ENCODE measurements at places on chromosomes 2 and 18.
A peak's percentile ranks its signal among the peaks of the same experiment; 100 is the strongest.

DNA sequence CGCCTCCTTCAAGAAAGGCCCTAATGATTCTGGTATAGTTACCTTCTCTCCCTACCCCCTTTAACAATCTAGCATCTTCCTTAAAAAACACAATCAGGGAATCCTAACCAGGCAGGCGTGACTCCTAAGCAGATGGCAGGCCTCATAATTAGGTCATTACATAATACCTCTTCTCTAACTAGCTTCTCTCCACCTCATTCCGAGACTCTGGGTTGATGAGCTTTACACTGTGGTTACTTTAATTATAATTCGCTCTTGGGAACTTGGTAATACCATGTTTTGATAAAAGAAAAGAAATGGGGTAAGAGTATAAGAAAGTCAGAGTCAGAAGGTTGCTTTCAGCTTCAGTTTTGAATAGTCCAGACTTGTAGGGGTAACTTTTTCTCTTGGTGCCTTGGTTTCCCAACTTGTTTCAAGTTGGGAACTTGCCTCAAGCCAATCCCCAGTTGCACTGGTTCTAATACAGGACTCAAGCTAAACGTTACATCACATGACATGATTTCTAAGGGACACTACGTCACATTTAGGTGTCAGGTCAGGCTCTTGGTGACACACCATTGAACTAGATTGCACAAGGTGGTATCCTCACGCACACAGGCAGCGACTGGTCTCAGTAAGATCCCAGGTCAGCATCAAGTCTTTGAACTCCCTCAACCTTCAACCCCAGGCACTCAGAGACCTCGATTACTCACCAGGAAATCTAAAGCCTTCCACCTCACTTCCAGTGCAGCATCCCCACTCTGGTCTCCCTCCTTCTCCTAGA, 59.2 kb downstream of the AAK1 start:
- no peak for DNase-seq

DNA sequence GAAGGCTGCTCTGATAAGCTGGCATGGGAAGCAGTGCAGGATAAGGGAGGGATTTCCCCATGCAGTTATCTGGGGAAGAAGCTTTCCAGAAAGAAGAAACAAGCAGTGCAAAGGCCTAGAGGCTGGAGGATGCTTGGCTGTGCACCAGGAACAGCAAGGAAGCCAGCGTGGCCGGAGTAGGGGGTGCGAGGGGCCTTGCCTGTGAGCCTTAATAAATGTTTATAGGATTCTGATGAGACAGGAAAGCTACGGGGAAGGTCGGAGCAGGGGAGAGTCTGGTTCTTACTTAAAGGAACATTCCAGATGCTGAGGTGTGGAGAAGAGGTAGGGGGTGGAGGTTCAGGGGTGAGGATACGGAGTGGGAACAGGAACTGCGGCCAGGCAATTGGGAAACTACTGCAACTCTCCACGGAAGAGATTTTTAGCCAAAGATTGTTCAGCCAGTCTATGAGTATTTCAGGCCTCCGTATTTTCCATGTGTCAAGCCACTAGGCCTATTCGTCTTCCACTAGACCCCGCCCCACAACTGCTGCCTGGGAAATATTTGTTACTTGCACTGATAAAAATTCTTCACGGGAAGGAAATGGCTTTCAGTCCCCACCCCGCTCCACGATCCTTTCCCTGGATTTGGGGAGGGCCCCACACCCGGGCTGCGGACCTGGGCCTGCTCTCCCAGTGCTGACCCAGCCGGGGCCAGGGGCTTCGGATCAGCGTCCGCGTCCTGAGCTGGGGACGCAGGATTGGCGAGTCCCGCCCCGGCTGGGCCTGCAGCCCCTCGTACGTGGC, 516 bp downstream of the EIF2AK2 start:
- peak; percentile 78 for DNase-seq

GRCh38 chr2:70927641-70928040, 8.1 kb upstream of the ATP6V1B1 start:
- DNase-seq = no peak

DNA sequence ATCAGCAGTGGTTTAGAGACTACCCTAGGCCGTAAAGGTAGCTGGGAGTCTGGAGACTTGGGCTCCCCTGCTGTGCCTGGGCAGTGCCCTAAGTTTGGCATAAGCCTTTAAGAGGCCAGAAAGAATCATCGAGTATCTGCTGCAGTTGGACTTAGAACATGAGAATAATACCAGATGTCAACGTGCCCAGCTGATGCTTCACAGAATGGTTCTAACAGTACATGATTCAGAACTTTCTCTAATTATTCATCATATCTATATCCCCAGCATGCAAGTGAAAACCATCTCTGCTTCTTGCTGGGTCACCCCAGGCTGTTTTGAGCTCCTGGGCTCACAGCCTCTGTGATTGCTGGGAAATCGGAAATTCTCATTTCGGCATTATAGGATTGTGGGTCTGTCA, 118.1 kb downstream of the NCK2 start:
- DNase-seq = no peak

DNA sequence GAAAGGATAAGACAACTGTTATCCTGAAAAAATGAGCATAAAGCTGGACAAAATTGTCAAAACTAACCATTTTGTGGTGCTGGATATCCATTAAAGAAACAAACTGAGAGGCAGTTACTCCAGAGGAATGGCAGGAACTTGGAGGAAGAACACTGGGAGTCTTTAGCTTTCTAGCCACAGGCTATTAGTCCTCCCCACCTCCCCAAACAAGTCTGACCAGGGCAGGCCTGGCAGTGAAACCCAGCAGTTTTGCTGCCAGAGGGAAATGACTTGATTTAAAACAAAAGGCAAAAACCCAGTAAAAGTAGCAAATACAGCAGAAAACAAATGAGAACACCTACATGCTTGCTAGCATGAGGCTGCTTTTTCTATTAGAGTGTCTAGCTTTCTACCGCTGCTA, 34.9 kb downstream of the OSBPL1A start:
- DNase-seq = no peak

GRCh38 chr2:237383991-237384671, 29.8 kb downstream of the COL6A3 start:
- no peak for DNase-seq

DNA sequence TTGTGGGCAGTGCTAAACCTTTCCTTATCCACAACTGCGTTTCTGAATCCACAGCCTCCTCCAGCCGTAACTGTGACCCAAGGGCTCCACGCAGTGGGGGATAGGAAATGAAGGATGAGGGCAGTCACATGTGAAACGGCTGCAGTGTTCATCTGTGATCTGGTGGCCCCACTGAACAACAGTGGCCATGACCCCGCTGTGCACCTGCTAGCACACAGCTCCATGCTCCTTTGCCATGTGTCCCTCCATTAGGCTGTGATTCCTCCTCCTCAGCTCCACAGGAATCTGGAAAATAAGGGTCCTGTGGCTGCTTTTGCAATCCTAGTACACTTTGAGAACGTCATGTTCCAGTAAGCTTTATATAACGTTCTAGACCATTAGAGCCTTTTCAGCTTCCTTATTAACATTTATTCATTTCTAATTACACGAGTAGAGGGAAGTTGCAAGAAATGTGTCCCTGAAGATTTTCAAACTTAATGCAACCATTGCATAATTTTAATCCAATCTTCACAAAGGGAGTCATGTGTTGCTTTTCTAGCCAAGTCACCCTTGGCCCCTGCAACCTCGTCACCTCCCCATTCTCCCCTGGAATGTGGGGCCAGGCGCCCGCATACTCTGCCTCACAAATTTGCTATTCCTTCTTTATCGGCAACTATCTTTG, 7.1 kb upstream of the NAPG start:
- peak; percentile 64 for DNase-seq

GRCh38 chr18:715626-716025, 3.2 kb upstream of the ENOSF1 start:
- no peak for DNase-seq

DNA sequence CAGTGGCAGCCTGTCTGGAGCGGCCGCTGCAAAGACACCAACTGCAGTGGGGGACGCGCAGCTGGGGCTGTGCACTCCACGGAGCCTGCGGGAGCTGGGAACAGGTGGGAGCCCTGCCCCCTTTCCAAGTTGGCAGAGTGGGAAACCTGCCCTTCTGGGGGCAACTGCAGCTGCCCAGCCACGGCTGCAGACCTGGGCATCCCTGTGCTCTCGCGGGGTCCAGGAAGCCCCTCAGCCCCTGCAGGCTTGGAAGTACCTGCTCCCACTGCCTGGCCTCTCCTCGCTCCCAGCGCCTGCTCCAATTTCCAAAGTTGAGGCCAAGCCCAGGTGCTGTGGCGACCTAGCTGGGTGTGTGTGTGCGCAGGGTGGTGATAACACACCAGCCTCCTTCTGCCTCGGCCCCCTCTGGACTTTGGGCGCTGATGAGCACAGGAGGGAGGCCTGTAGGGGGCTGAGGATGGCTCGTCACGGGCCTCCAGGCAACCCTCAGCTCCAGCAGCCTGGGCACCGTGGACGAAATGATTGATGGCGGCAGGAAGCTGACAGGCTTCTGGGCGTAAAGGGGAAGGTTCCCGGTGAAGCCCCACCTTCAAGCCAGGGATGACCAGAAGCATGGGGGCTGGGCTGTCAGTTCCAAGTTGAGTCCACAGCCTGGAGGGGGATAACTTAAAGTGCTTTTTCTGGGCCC, 76.9 kb downstream of the PTPN4 start:
- DNase-seq = no peak

DNA sequence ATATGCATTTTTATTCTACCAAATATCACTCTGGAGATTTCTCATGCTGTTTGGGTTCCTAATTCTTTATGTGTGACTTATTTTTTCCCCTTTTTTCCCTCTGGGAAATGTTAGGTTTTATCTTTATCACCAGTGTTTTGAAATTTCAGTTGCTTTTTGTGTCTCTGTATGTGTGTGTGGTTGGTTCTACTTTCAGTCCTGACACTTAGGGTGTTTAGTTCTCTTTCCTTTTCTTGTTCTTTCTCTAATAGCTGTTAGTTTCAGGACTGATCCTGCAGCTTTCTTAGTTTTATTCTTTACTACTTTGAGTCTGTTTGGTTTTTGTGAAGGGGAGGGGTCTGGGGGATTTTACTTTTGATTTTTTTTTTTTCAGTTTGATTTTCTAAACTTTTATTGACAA, 23.1 kb downstream of the PPM1B start:
- DNase-seq = no peak

GRCh38 chr18:24958001-24958400, 394.0 kb downstream of the ZNF521 start:
- DNase-seq = no peak

- no peak for DNase-seq
These were observed 314.3 kb upstream of the POU3F3 start for GRCh38 chr2:104539649-104540048.

- DNase-seq = no peak
These were observed 48.4 kb downstream of the MAP2 start for GRCh38 chr2:209472112-209472832.

DNA sequence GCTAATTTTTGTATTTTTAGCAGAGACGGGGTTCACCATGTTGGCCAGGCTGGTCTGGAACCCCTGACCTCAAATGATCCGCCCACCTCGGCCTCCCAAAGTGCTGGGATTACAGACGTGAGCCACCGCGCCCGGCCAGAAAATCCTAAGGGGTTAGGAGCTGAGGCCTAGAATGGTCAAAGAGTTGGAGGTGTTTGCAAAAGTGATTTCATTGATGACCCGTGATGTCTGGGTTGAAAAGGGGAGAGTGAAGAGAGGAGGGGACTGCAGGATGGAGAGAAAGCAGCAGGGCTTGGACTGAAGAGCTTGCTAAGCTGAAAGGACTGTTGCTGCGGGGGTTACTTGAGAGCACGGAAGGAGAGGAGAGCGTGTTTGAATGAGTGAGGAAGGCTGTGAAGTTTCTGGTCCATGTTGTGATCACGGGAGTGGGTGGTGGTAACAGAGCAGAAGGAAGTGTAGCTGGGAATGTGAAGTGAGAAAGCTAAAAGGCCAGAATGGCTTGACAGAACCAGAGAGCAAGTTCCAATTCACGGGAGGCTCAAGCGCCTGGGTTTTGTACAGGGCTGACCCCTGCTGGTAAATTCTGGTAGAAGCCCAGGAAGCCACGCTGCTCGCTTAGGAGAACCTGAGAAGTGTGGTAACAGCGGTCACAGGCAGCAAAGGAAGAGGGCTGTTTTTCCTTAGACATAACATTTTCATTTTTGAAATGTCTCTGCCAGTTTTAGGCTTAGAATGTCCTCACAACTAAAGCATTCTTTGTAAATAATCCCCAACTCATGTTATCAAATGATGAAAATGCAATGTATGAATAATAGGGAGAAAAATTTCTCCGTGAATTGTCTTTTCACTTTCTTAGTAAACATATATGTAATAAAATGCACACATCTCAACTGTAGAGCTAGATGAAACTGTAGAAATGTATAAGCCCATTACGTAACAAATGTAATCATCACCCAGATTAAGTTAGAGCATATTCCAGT, 40.5 kb upstream of the ACTR2 start:
- peak; percentile 74 for DNase-seq

GRCh38 chr18:389658-390357, 110.7 kb downstream of the COLEC12 start:
- no peak for DNase-seq

GRCh38 chr2:149355716-149356422, 25.5 kb downstream of the LYPD6 start:
- DNase-seq = no peak

GRCh38 chr2:183495079-183495478, 370.8 kb downstream of the NUP35 start:
- DNase-seq = no peak

- no peak for DNase-seq
These were observed 281.9 kb downstream of the SRBD1 start for GRCh38 chr2:45329045-45329677.

DNA sequence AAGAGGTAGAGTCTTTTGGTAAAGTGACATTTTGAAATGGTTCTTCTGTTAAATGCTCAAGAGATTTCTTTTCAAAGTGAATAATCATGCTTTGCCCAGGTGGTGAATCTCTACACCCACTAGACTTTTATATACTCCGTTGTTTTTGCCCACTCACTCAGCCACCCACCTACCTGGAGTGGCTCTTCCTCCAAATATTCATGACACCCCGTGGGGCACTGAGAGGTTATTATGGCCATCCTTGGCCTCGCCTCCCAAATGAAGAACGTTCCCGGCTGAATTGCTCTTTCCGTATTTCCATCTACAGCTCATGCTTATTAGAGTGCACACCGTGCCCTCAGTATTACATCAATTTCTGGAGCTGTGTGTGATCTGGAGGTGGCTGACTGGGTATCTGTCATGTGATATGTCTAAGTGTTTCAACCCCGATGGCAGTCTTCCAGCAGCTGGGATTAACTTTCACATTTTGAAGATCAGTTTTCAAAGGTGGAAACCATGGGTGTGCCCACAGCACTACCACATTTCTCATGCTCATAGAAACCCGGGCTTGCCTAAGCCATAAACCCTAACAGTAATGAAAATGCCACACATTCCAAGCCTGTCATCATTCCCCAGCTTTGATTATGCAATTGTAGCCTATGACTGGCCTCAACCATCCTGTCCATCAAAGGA, 406.6 kb upstream of the MMADHC start:
- no peak for DNase-seq

GRCh38 chr2:234422981-234423431, 73.9 kb downstream of the ARL4C start:
- no peak for DNase-seq

GRCh38 chr2:62964671-62965070, 86.0 kb upstream of the OTX1 start:
- no peak for DNase-seq

- no peak for DNase-seq
These were observed 2.4 kb downstream of the REG1A start for GRCh38 chr2:79122676-79123075.

- no peak for DNase-seq
These were observed 19.2 kb upstream of the SPATA3 start for GRCh38 chr2:230976671-230977171.

GRCh38 chr2:229064749-229065148, 206.3 kb downstream of the PID1 start:
- no peak for DNase-seq

GRCh38 chr2:68103709-68104055, 40.9 kb upstream of the C1D start:
- no peak for DNase-seq

Measured in left cardiac atrium (tissue), 4 donors.